Activated naive CD4-positive, alpha-beta T cell (primary cell): ENCODE measurements at places on chromosomes 6 and 20.

GRCh38 chr6:15996030-15996429 lies 132.9 kb upstream of the MYLIP start:
- DNase-seq, result no peak

DNA sequence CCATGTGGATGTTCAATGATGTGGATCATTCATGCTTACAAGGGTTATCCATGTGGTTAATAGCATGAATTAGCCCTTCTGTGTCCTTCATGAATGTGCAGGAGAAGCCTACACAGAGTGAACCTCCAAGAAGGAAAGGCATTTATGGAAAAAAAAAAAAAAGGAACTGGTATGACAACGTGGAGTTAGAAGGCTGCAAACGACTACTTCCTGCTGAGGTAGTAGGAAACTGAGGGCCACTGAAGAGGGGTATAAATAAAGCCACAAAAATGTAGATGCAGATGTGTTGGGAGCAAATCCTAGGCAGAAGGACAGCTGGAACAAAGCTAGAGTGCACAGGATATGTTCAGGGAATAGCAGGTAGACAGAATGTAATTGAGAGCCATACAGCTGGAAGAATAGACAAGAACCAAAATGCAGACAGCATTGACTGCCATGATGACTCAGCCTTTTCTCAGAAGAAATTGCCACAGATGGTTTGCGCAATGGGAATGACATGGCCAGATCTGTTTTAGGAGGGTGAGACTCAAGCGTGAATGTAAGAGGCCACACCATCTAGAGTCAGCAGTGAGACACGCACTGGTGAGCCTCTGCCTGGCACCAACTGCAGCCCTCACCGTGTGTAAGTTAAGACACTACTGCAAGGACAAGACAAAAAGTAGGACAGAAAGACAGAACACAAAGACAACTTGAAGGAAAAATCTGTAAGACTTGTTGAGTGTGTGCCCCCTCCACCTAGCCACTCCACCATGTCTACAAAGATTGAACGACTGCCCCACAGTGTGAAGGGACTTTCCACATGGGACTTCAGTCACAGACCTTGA lies 79.8 kb downstream of the KIF13A start:
- no peak for DNase-seq

- no peak for DNase-seq
Observed at GRCh38 chr6:55286824-55287223, 40.4 kb upstream of the GFRAL start.

DNA sequence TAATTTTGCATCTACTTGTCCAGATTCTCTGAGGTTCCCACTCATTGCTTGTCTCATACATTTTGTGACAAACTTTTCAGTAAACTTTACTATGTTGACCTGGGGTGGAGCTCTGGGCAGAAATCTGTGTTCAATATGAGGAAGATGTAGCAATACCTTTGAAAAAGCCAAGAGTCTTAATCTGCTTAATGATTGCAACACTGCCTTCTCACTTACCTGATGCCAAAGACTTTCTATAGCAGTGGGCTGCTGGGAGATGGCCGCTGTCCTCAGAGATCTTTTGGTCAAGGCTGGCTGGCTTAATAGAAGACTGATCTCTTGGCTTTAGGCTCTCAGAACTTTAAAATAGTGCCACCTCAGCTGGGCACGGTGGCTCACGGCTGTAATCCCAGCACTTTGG lies 70.1 kb upstream of the RBM24 start:
- no peak for DNase-seq

- no peak for DNase-seq
Observed at GRCh38 chr20:51447097-51447764, 95.3 kb downstream of the NFATC2 start.
